ENCODE measurements at places on chromosomes 3 and 15.

DNA sequence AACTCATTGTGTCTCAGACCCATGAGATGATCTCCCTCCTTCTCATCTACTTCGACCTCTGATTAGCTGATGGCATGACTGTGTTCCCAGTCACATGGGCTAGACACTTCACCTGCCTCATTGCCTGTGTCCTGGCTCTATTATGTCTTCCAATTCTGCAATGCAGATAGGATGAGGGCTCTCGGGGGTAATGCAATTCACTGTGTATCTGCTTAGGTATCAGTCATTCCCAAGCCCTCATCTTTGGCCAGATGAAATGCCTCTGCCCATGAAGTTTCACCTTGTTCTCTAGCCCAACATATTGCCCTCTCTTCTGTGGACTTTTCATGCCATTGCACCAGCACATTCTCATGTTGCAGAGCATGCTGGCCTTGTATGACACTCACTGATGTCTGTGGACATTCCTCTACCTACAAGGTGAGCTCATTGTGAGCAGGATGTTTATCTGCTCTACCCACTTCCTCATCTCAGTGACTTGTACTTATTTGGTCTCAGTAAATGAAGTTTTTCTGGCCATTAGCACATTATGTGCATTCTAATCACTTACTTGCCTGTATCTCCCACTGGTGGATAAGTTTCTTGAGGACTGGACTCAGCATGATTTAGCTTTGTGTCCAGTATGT, 32.3 kb downstream of the MOBP start:
- DNase-seq = peak; percentile 31

- no peak for DNase-seq
Observed at GRCh38 chr3:111454551-111454950, 87.4 kb upstream of the CD96 start.

GRCh38 chr3:48155122-48155521, 33.1 kb downstream of the CDC25A start:
- DNase-seq = peak; percentile 74

GRCh38 chr3:20056725-20057611, 16.7 kb downstream of the KAT2B start:
- DNase-seq = peak; percentile 98

DNA sequence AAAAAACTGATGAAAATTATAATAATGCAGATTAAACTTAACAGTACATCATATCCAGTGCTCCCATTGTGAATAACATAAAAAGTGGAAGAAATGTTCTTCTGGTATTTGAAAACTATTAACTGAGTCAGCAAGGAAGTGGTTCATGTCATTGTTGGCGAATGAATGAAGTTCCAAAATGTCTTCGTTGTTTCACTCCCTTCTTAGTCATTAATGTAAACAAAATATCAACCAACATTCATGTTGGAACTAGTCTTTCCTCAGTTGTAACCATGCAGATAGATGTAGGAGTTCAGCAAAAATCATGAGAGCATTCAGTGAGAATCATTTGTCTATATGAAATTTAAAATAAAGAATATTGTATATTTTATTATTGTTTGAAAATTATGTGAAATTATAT, 44.1 kb upstream of the ICE2 start:
- DNase-seq = peak; percentile 80

DNA sequence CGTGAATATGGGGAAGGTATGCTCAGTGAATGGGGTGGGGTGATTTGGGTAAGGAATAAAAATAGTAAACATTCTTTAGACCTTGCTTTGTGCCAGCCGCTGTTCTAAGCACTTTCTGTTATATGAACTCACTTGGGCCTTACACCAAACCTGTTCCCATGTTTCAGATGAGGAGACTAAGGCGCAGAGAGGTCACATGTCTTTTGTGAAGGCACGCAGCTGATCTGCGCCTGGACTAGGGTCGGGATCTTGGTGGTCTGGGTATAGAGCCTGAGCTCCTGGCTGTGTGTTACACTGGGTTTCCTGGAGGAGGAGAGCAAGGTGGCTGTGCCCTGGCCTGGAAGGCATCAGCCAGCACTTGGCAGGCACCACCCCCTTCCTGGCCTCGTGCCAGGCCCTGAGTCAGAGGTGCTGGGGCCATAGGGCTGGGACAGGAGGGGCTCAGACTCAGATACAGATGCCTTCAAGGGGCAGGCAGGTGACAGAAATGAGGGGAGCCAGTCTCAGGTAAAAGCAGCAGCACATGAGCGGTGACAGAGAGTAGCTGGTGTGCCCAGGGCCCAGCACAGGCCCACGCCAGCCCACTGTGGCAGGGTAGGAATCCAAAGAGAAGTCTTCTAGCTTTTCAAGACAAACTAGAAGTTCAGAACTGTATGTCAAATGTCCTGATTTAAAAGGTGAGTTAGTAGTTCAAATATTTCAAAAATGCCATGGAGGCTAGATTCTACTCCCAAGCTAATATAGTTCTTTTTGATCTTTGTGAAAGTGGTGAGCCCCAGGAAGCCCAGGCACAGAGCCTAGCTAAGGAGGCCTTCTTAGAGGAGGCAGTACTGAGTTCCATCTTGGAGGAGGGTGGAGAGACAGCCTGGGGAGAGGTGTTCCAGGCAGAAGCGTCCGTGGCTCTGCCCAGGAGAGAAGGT, 83.1 kb downstream of the DNAJB8 start:
- peak; percentile 8 for DNase-seq

GRCh38 chr3:31729082-31729481, 196.4 kb downstream of the STT3B start:
- no peak for DNase-seq

GRCh38 chr15:58852347-58852746, 81.1 kb downstream of the SLTM start:
- DNase-seq = no peak

- DNase-seq = no peak
Observed at GRCh38 chr3:170038434-170039110, 777 bp downstream of the GPR160 start.

- DNase-seq = no peak
Observed at GRCh38 chr3:24981309-24981708, 446.8 kb upstream of the RARB start.

- DNase-seq = peak; percentile 74
Observed at GRCh38 chr3:24678421-24678865, 183.8 kb upstream of the THRB start.

- no peak for DNase-seq
Observed at GRCh38 chr3:31671976-31672375, 139.3 kb downstream of the STT3B start.

DNA sequence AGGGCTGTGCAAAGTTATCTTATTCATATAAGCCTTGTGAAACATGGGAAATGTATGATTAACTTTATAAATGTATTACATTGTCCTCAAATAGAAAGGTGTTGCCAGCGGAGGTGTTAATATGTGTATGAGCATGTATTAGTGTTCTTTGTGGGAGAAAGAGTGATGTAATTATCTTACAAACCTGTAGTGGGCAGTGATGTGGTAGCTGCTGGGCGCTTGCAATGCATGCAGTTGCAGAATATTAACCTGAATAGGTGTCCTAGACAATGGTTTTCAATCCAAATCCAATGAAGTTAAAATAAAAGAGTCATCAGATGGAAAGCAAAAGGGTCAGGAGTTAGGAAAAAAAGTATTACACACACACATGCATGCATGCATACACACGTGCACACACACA, 881.3 kb upstream of the CADM2 start:
- no peak for DNase-seq
